ENCODE measurements at places on chromosomes 11 and 22. TPM values are rescaled to one million over a fixed set of nuclear protein-coding genes. Genes with fewer than 3 reads are reported as not detected.
A peak's percentile ranks its signal among the peaks of the same experiment; 100 is the strongest.

DNA sequence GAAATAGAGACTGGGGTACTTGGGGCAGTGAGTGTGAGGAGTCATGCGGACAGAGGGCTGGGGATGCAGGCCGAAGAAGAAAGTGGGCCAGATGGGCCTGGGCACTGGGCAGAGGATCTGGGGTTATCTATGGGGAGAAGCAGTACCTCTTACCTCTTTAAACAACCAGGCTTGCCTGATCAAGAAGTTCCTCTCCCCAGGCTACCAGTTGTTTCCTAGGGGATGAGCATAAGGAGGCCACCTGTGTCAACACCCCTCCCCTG, 98.4 kb upstream of the PITPNB start:
- no peak for DNase-seq

- DNase-seq: peak; percentile 61
Observed at GRCh38 chr11:67384851-67385366, 6.9 kb upstream of the RAD9A start.

GRCh38 chr22:50432131-50432876, 42.5 kb downstream of the SBF1 start:
- DNase-seq: no peak

HBG2 gene
- not detected for total RNA-seq

DNA sequence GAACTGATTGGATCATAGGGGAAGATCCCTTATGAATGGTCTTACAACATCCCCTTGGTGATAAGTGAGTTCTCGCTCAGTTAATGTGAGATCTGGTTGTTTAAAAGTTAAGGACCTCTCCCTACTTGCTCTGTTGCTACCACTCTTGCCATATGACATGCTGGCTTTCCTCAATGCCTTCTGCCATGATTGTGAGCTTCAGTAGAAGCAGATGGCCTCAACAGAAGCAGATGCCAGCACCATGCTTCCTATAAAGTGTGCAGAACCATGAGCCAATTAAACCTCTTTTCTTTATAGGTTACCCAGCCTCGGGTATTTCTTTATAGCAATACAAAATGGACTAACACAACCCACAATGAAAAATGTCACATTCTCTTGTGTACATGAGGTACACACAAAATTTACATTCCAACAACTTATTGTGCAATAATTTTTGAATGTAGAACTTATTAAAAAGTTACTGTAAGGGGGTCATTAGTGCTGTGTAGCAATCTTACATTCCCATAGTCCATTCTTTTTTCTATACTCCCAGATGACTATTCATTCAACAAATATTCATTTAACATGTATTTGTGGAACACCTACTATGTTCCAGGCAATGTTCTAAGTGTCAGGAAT, 10.3 kb downstream of the CYP2R1 start:
- no peak for DNase-seq

- DNase-seq: no peak
Observed at GRCh38 chr11:102971766-102972165, 16.2 kb upstream of the MMP13 start.

OR51I2 gene
- total RNA-seq: not detected

All from dermis blood vessel endothelial cell (primary cell).